ENCODE measurements at places on chromosomes 13 and 19. TPM values are rescaled to one million over a fixed set of nuclear protein-coding genes. Genes with fewer than 3 reads are reported as not detected.
A peak's percentile ranks its signal among the peaks of the same experiment; 100 is the strongest.

- no peaks in the 10 kb centered on the region for H3K4me1 ChIP-seq
- H3K36me3 ChIP-seq: no peaks in the 10 kb centered on the region
- no peak overlapping the region for H3K4me3 ChIP-seq
- DNase-seq: no peak
- no peaks in the 10 kb centered on the region for H3K27me3 ChIP-seq
These were observed 1.0 kb downstream of the KLF1 start for GRCh38 chr19:12885749-12886650.

PRR36 gene
- polyA plus RNA-seq: 0.13 TPM

DNA sequence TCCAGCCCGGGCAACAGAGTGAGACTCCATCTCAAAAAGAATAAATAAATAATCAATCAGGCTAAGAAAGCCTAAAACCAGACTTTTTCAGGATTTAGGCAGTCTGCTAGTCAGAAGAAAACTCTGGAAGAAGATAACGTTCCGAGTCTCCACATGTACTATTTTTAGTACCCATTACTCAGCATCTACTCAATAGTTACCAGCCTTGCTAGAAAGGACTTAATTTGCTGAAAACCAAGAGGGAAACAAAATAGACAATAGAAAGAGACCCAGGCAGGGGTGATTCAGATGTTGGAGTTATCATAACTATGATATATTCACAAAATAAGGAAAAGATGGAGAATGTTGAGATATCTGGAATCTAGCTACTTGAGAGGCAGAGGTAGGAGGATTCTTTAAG, 3.6 kb upstream of the LIN7B start:
- DNase-seq: no peak
- H3K4me1 ChIP-seq: no peaks in the 10 kb centered on the region
- no peaks in the 10 kb centered on the region for H3K36me3 ChIP-seq
- no peak overlapping the region for H3K4me3 ChIP-seq
- H3K27ac ChIP-seq: no peak overlapping the region

GRCh38 chr13:44927968-44928367, 61.3 kb downstream of the NUFIP1 start:
- no peaks in the 10 kb centered on the region for H3K27me3 ChIP-seq
- H3K36me3 ChIP-seq: no peaks in the 10 kb centered on the region
- H3K4me3 ChIP-seq: no peak overlapping the region
- H3K4me1 ChIP-seq: no peaks in the 10 kb centered on the region

DNA sequence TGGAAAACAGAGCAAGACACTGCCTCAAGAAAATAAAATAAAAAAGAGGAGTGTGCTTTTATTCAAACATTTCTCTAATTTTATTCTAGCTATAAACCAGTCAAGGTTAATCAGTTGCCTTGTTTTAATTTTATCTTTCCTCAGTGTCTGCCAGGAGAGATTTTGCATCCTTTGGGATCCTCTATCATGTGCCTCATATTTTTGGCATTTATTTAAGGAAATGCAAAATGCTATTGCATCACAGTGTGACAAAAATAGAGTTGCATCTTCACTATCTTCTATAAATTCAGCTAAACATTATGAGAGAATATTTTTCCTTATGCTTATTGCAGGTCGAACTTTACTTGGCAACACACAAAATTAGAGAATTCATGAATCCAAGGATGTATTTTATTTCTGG, 639.0 kb upstream of the KLF12 start:
- H3K27me3 ChIP-seq: no peaks in the 10 kb centered on the region
- H3K4me1 ChIP-seq: no peaks in the 10 kb centered on the region
- no peak for DNase-seq
- no peaks in the 10 kb centered on the region for H3K36me3 ChIP-seq

DNA sequence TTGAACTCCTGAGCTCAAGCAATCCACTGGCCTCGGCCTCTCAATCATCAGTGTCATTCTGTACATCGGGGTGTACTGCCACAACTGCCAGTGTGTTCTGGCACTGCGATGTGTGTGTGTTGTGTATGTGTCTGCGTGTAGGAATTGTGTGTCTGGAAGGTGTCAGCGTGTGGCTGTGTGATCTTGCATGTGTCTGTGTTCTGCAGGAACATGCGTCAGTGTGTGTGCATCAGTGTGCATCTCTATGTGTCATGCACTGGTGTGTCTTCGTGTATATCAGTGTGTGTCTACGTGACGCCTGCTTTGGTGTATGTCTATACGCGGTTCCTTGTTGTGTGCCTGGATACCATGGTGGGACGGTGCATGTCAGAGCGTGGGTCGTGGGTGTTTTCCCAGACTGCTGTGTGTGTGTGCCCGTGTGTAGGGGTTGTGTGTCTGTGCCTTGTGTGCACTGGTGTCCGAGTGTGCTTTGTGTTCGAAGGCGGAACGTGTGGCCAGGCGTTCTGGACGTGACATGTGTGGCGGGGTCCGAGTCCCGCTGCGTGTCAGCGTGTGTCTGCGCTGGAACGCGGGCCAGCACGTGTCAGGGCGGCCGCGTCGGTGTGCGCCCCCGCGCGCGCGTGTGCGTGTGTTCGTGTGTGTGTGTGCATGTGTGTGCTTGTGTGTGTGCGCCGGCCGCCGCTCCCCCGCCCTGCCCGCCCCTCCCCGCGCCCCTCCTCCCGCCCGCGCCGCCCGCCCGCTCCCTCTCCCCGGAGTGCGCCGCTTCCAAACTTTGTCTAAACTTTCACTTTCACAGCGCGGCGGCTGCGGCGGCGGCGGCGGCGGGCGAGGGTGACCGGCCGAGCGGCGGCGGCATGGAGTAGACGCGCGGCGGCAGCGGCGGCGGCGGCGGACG, at the start of gene NFIX:
NFIX (plus strand) TSS at position 775 of the 895 bp plus-strand sequence. CDS start 363 bp downstream, outside the sequence.
- H3K36me3 ChIP-seq: no peaks in the 10 kb centered on the region
- peak within 1 kb of the TSS; percentile 98 for H3K27ac ChIP-seq
- peak within 1 kb of the TSS; percentile 80 for H3K4me3 ChIP-seq
- no peaks in the 10 kb centered on the region for H3K27me3 ChIP-seq
- no peaks in the 10 kb centered on the region for H3K4me1 ChIP-seq

GRCh38 chr19:2054763-2055162, 3.7 kb upstream of the MKNK2 start:
- H3K36me3 ChIP-seq: no peaks in the 10 kb centered on the region
- H3K27me3 ChIP-seq: no peaks in the 10 kb centered on the region
- no peak for DNase-seq
- H3K4me1 ChIP-seq: no peaks in the 10 kb centered on the region
- no peak overlapping the region for H3K4me3 ChIP-seq

DNA sequence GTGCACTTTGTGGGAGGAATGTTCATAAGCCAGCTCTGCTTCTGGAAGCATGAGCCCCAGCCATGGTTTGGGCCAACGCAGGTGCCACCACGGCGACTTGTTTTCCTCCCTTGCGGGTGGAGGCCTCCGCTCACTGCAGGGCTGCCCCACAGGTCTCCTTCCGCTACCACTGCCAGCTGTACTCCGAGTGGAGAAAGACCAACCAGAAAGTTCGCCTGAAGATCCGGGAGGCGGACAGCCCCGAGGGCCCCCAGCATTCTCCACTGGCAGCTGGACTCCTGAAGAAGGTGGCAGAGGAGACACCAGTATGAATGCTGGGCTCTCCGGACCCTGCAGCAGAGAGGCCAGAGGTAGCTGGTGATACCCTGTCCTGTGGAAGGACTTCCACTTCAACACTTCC, 6.5 kb upstream of the HNRNPM start:
- H3K4me3 ChIP-seq: no peak overlapping the region
- no peaks in the 10 kb centered on the region for H3K27me3 ChIP-seq
- no peak overlapping the region for H3K27ac ChIP-seq
- peak; percentile 38 for DNase-seq
- H3K4me1 ChIP-seq: no peaks in the 10 kb centered on the region
